ENCODE measurements at places on chromosomes 16 and 17. TPM values are rescaled to one million over a fixed set of nuclear protein-coding genes. Genes with fewer than 3 reads are reported as not detected.
A peak's percentile ranks its signal among the peaks of the same experiment; 100 is the strongest.

DNA sequence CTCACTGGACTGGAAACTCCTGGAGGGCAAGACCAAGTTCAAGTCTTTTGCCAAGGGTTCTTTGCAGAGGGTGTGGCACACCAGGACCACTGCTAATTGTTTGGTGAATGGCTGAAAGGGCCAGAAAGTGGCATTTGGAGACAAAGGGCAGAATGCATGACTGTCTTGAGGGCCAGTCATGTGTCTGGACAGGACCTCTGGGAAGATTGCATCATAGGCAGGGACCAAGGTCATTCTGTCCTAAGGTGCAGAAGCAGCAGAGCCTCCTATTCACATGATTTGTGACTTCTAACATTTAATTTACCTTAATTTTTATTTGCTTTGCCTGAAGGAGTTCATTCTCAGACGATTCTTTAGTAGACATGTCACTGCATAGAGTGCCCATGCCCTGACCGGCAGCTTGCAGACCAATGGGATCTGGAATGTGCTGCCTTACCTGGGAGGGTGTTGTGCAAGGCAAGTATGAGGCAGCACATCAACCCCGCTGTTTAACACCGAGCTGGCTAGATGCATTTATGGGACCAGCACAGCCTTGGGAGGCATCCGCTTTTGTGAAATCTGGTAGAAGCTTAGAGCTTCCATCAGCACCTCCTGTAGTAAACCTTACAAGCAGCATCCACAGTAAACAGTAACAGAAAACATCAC lies 62.3 kb upstream of the MAF start:
- no peak for DNase-seq

DNA sequence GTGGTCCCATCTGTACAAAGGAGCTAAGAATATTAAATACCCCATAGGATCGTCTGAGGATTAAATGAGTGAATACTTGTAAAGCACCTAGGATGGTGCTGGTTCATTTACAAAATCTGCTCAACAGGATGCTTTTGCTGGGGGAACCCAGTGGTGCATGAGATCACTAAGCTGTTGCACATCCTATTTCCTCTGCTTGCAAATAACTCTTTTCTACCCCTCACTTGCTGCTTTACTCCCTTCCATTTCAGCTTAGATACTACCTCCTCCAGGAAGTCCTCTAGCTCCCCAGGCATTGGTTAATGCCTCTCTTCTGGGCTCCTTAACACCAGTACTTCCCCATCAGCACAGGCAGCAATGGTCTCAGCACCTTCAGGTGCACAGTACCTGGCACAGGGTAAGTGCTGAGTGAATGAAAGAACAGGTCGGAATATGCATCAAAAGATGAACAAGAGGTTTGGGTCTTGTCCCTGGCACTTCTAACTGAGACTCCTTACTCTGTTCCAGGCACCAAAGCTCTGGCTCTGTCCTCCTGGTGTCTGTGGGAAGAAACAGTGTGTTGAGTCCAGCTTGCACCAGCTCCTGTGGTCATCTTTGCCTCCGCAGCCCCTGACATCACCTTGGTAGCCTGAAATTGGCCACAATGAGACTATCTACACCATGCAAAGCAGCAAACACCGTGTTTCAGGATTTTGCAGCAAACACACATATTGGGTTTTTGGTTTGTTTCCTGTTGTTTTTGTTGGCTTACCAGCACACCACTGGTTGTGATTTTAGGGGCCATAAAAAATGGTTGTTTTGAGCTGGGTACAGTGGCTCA lies 24.1 kb upstream of the IL21R start:
- no peak for DNase-seq

DNA sequence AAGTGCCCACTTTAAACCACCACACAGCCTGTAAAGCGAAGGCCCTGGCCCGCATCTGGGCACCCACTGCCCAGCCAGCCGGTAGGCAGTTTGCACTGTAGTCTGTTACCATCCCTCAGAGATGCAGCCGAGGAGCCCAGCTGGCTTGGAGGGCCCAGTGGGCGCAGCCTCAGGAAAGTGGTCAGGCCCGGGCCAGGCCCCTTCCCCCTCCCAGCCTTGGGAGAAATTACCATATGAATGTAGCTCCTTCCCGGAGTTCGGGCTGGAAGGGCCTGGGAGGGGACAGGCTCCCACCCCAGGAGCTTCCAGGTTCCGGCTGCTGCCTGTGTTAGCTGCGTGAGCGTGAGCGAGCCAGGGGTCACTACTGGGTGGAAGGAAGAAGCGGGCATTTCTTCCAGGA lies 325.4 kb downstream of the SEC14L1 start:
- DNase-seq: no peak

- DNase-seq: no peak
These were observed 75.5 kb downstream of the BMERB1 start for GRCh38 chr16:15509593-15510535.

DNA sequence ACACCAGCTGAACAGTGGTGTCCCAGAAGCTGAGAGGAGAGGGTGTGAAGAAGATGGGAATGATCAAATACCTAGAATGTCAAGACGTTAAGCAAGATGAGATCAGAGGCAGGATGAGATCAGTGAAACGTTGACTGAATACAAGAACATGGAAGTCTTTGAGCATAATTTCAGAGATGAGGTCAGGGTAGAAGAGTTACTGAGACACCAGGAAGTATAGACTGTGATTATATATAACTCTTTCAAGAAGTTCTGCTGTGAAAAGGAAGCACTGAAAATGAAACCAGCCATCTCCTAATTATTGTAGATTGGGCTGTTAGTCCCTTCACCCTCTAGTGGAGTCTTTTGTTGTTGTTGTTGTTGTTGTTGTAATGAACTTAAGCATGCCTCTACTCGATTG lies 9.1 kb downstream of the SHCBP1 start:
- DNase-seq: no peak

DNA sequence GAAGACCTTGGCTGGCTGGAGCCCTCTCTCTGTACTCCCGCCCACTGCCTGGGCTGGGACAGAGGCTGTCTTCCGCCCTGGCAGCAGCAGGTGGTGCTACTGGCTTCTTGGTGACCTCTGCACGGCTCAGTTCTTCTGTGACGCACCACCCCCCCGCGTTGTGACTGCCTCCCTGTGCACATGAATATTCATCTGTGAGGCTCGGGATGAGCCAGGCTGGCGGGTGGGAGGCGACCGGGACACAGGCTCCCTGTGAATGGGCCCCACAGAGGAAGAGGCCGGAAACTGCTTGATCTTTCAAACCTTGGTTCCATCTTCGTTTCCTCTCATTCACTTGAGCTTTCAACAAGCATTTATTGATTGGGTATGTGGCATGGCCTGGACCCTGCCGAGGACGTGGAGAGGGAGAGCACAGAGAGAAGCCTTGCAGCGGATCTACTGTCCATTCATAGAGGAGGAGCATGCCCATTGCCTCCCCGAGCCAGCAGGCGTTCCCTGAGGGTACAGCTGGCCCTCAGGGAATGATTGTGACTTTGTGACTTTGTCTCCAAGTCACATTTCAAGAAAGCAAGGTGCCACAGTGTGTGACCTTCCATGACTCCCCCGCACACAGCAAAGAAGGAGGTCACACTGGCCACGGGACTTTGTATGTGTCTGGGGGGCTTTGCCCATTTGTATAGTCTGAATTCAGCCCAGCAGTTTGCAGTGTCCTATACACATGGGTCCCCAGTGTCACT lies 45.0 kb downstream of the B9D1 start:
- peak; percentile 44 for DNase-seq

DNA sequence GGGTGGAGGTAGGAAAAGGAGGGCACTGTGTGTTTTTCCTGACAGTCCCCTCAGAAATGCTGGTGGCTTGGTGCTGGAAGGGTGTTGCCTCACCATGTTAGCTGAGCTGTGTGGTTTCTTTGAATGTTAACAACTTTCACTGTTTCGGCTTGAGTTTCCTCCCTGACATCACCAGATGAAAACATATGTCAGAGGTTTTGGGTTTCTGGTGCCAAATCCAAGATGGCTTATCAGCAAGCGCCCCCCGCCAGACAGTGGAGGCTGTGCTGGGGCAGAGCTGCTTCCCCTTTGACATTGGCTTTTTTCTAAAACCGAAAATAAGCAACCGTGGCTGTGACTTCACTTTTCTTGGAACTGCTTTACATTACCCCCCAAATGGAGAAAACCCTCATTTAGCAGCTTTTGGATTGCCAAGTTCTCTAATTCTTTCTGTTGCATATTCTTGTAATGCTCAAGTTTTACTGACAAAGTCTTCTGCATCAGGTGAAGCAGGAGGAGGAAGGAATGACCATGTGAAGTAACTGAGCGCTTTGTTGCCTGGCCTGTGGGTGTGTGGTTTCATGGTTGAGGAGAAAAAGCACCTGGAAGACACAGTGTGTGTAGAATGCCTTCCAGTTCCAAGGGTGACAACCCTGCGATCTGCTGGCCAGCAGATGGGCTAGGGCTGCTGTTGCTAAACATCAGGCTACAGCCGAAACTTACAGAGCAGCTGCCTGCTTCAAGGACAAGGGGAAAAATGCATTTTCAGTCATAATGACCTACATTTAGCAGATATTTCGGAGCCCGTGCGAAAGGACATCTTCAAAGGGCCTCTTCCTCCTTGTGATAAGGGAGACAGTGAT lies 9.7 kb downstream of the RMI2 start:
- DNase-seq: no peak

GRCh38 chr16:84368308-84368996 lies at the start of gene ATP2C2:
ATP2C2 (plus strand) TSS chr16:84368538; CDS start chr16:84368616, 78 bp downstream.
- peak; percentile 94 for DNase-seq

GRCh38 chr16:64534180-64534780 lies 587.6 kb downstream of the CDH11 start:
- no peak for DNase-seq

- peak; percentile 37 for DNase-seq
These were observed 10.6 kb downstream of the KSR1 start for GRCh38 chr17:27466743-27467375.

DNA sequence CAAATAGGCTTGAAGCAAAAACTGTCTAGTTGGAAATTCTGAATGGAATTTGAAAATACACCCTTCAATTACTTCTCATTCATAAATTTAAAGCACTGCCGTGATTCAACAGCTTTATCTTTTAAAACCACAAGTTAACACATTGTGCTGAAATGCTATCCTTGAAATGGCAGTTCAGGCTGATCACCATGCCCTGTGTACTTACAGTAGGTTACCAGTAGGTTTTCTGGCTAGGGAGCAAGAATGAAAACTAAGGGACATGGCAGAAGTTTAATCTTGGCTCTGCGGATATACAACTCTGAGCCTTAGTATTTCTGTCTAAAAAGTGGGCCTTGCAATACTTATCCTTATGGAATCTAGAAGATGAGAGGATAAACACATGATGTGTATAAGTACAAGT lies 28.0 kb downstream of the NXPH3 start:
- DNase-seq: no peak

DNA sequence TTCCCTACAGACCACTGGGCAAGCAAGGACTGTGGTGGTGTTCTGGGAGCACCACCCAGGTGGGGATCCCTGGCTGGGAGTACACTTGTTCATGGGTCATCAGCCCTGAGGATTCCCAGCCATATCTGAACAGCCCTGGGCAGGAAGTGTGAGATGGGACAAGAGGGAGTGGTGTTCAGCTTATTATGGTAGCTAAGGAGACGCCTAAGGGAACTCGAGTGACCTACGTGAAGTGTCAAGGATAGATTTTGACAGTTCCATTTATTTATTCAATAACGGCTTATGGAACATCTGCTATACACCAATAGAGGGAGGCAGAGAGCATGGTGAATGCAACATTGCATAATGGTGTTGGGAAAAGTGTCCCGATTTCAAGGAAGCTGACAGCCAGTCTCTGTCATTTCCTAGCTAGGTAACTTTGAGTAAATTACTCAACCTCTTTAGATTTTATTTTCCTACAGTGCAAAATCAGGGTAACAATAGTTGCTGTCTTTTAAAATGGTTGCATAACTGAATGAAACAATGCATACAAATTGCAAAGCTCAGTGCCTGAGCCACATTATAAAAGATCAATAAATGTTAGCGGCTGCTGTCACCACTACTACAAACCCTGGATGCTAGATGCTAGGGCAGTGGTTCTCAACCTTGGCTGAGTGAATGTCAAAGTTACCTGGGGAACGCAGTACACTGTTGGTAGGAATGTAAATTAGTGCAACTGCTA lies 534.1 kb downstream of the GRIN2A start:
- DNase-seq: no peak

- peak; percentile 42 for DNase-seq
These were observed 3.9 kb downstream of the CDH11 start for GRCh38 chr16:65117811-65118448.

- peak; percentile 36 for DNase-seq
These were observed 1.2 kb downstream of the USP7 start for GRCh38 chr16:8962393-8963009.

DNA sequence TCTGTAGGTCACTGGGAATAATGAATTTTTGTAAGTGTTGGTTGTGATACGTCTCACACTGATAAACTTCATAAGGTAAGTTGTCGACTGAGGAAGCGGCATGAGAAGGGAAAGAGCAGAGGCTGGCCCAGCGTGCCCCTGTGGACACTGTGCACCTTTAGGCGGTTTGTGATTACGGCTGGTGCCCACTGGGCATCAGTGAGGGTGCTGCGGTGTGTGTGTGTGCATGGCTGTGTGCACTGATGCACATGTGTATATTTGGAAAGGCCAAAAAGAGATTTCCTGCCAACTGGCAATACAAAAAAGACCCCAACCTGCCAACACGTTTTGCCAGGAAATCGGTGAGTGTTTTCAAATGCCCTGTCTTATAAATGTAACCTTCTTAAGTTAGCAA lies 11.9 kb downstream of the IRF8 start:
- no peak for DNase-seq

DNA sequence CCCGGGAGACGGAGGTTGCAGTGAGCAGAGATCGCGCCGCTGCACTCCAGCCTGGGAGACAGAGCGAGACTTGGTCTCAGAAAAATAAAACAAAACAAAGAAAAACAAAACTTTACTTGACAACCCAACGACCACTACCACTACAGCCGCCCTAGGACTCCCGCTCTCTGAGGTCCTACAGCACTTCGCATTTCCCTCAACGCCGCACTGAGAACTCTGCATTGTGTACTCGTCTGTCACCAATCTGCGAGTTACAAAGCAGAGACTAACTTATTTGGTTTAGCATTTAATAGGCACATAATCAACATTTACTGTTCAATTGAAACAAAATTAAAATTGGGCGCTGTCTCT lies 479 bp upstream of the ZNF207 start:
- DNase-seq: no peak

GRCh38 chr16:85603203-85603755 lies 9.8 kb upstream of the GSE1 start:
- no peak for DNase-seq

GRCh38 chr17:41416479-41416878 lies 7.9 kb downstream of the KRT37 start:
- DNase-seq: no peak

GRCh38 chr16:69848637-69849545 lies 86.8 kb downstream of the WWP2 start:
- peak; percentile 74 for DNase-seq

Gene TPSG1
- total RNA-seq: not detected

Gene CRHR1
- total RNA-seq: not detected

Gene ABCA3
- total RNA-seq: 619 TPM

Gene SENP3
- total RNA-seq: 58.3 TPM

Gene SPHK1
- 6.3 TPM for total RNA-seq

Gene CES5A
- total RNA-seq: not detected
